ENCODE measurements at places on chromosomes 4 and X. TPM values are rescaled to one million over a fixed set of nuclear protein-coding genes. Genes with fewer than 3 reads are reported as not detected.

DNA sequence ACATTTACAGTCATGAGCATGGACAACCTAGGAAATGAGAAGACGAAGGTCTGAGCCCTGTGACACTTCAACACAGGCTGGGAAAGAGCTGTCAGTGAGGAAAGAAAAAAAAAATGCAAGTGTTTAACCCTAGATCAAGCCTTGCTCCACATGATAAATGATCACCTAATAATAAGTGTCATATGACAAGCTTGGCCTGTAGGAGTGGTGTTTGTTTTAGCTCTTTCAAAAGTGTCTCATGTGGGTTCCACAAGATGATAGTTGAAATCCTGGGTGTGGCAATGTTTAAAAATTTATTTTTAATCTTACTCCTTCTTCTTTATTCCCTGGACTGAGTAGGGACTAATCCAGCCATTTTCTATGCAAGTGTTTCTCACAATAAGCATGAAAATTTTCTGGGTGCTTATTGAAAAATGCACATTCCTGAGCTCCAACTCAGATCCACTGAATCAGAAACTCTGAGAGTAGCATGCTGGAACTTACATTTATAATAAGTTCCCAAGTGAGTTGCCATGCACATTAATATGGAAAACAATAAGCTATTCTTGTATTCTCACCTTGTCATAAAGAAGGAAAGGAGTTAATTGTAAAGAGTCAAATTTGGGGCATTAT, 138.3 kb downstream of the AREG start:
- no peak for DNase-seq

DNA sequence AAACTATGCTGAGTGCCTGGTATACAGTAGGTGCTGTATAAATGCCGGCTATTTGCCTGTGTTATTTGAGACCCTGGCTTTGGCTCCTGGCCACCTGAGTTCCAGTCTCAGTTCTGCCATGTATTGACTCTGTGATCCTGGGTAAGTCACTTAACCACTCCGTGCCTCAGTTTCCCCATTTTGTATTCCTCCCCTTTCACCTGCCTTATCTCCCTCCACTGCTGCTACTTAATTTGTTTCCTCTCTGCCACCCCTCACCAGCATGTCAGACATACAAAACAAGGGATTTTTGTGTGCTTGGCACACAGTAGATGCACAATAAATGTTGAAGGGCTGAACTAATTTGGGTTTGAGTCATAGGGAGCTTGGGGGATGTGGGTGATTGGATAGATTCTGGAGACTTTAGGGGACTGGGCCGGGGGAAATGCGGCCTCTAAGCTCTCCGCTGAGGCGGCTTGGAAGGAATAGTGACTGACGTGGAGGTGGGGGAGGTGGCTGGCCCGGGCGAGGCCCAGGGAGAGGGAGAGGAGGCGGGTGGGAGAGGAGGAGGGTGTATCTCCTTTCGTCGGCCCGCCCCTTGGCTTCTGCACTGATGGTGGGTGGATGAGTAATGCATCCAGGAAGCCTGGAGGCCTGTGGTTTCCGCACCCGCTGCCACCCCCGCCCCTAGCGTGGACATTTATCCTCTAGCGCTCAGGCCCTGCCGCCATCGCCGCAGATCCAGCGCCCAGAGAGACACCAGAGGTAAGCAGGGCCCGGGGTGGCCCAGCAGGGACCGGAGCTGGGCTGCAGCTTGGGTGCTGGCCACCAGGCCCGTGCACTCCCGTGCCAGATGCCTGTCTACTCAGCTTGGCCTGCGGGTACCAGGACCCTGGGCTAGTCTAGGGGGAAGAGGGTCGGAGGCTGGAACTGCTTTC, at the start of gene TIMP1:
Gene TIMP1, plus strand, starts transcription at position 706 of the 917 bp plus-strand sequence. CDS start 980 bp downstream, outside the sequence.
- peak; percentile 62 for DNase-seq

SLITRK4 gene
- total RNA-seq: not detected

DNA sequence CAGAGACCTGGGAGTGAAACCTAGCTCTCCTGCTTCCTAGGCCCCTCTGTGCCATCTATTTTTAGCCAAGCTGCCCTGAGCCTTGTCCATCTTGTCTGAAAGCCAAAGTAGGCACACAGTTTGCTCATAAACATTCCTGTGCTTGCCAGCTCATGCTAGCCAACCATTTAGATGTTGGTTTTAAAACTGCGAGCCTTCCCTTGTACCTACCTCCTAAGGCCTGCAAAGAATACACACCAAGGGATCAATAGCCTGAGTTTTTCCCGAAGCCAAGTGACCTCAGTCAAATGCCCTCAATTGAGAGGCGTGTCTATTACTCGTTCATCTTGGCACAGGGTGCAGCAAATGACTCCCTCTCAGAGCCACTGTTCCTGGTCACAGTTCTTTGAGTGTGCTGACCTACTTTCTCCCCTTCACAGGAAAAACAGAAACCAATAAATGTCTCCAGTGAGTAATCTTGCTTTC, 48.5 kb downstream of the ZCCHC12 start:
- DNase-seq: no peak

REPS2 gene
- total RNA-seq: 0.70 TPM

MSMO1 gene
- 13.3 TPM for total RNA-seq

CXorf65 gene
- total RNA-seq: 38.8 TPM

GRCh38 chr4:25015012-25015411, 15.7 kb downstream of the LGI2 start:
- no peak for DNase-seq

DNA sequence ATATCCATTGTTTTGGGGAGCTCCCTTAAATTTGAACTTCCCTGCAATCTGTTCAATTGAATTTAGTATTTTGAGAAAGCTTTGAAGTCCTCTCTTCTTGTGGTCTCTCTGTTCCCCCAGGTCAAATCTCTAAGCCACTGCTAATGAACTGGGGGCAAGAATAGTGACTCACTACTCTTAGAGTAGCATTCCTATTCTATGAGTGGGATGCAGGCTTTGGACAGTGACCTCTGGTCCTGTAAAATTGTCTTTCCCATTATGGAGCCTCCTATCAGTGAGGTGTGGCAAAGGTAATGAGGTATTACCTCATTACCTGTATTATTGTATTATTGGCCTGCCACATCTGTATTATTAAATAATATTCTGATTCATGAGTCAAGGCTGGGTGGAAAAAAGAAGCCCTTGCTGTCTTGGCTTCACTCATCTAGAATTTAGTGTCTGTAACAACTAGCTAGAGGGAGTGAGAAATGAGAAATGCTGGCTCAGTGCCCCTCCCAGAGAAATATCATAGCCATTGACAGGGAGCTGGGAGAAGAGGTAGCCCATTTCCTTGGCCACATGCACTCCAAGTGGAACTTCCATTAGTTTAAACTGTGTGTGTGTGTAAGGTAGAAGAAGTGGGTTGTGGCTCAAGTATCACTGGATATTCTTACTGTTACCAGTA, 393.9 kb upstream of the CTSO start:
- no peak for DNase-seq

DNA sequence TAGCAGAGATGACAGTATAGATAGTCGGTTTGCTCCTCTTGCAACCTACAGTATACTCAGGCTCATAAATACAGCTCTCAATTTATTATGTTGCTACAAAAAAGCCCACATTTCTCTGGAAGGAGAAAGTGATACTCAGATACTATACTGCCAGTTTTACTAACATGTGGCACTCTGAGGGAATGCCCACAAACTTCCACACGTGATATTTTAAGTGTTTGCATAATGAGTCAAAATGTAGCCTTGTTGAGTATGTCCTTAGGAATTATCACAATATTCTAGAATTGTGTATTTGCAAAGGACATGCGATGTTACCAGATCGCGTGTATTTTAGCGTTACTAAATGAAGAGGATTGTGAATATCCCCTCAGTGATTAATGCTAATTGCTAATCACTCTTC, 929.1 kb downstream of the STIM2 start:
- no peak for DNase-seq

DNA sequence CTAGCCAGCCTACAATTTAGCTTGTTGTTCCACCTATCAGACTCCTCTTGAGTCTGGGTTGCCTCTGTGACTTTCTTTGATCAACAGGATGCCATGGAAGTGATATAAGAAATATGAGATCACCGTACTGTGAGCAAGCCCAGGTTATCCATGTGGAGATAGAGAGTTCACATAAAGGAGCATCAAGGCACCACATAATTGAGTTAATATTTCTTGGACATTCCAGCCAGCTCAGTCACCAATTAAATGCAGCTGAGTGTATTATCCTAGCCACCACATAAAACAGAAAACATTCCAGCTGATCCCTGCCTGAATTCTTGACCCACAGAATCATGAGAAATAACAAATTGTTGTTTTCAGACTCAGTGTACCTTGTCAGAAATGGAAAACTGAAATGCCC, 253.6 kb downstream of the PPP1R2C start:
- no peak for DNase-seq

ABCG2 gene
- total RNA-seq: 1.1 TPM

DNA sequence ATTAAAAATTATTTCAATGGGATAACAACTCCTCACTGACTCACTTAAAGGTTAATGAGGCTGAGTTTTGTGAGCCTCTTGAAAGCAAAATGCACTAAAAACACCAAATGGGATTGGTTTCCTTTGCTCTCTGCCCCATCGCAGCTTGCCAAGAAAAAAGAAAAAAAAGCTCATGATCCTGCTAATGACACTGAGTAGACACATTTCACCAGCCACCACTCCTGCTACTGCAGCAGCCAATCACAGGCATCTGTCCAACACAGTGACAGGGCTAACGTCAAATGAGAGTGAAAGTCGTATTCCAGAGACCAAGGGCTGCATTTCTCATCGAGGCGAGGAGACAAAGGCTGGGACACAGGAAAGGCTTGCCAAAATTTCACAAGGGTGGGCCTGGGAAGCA, 5.2 kb downstream of the APBB2 start:
- no peak for DNase-seq

LRAT gene
- not detected for total RNA-seq

NSUN7 gene
- 1.0 TPM for total RNA-seq

DNA sequence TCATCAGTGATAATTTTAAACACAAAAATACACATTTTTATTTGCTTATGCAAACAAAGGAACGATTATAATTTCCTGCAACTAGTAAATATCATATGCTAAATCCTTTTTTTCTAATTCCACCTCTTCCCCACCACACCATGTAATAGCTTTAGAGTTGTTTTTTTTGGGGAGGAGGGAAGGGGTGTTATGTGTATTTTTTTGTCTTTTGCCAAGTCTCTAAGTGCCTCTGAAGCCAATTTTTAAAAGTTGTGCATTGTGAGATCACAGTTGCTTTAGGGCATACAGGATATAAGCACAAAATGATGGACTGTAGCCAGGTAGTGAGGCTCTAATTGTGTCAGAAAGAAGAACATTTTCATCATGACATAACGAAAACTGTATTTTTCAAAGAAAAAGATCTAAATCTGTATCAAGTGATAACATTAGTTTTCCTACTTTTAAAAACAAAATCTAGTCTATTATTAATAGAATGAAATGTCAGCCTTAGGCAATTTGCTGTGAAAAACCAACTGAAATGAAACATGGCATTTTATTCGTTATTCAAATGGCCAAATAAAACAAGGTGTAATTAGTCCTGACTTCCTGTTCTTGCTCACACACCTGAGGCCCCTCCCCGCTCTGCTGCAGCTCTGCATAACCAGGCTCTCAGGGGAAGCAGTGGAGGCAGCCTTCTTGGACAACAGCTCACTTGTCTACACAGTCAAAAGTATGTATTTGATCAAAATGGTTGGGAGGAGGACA, 157.4 kb downstream of the PALLD start:
- no peak for DNase-seq

- no peak for DNase-seq
Observed at GRCh38 chr4:78722320-78722719, 53.8 kb upstream of the BMP2K start.

DNA sequence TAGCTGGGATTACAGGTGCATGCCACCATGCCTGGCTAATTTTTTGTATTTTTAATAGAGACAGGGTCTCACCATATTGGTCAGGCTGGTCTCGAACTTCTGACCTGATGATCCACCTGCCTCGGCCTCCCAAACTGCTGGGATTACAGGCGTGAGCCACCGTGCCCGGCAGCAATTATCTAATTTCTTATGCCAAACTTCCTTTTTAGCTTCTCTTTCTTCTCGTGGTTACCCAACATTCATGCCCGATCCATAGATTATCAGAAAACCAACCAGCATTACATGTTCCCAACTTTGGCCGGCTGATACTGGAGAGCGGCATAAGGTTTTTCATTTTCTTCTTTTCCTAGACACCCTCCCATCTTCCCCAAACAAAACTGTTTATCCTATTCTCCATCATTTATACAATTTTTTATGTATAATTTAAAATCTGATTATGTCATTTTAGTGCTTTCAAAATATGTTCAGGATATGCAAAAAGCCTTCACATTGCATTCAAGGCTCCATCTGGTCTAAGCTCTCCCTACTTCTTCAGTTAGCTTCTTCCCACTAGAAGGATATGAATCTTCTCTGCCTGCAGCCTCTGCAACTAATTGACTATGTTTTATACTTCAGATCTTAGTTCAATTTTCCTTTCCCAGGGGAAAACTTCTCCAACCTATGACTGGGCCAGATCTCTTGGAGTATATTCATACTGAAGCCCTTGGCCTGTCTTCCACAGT, 8.7 kb downstream of the SLC7A11 start:
- no peak for DNase-seq

GRCh38 chr4:129230846-129231245, 134.9 kb downstream of the C4orf33 start:
- no peak for DNase-seq

GRCh38 chr4:86592553-86593249, 1.4 kb upstream of the PTPN13 start:
- DNase-seq: no peak

KCTD8 gene
- not detected for total RNA-seq

FRAS1 gene
- total RNA-seq: not detected

DNA sequence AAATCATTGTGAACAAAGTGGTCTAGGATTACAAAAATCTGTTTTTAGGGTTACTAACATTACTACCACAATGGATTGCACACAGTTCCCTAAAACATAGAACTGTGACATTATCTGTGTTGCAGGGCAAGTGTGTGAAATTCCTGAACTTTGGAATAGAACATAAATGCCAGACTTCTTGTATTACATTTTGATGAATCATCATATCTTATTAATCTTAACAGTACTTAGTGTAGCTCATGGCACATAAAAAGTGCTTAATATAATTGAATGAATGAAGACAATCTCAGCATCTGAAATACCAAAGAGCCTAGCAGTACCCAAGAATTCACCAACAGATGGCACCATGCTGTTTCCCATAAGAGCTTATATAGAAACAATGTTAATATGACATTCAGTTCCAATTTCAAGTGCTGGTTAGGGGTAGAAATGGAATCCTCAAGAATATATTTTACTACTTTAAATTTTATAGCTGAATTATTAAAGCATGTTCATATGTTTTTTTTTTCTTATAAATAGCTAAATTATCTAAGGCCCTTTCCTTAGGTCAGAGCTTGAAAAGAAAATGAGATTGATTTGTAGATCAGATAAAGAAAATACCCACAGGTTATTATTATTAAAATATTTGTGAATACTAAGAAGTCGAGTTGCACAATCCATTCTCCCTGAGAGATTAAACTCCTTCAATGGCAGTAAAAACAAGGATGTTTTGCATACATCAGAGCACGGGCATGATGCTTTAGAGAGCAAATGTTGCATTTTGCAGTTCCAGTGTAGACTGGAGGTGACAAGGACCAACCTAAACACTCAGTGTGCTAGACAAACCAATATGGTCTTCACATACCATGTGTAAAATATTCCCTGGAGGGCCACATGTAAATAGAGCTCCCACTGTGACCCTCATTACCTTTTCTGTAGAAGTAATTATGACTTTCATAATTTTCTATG, 25.7 kb upstream of the SHISA3 start:
- no peak for DNase-seq

Measured in T-cell (primary cell).